ENCODE measurements at places on chromosomes 4 and X.

GRCh38 chrX:119885554-119886428, 9.9 kb upstream of the AKAP14 start:
- no peak overlapping the region for H3K27ac ChIP-seq
- H3K4me1 ChIP-seq = no peaks in the 10 kb centered on the region
- no peaks in the 10 kb centered on the region for H3K36me3 ChIP-seq

- H3K4me1 ChIP-seq = no peaks in the 10 kb centered on the region
- no peak for DNase-seq
- H3K36me3 ChIP-seq = peaks cover 2% of the 10 kb centered on the region
- H3K27me3 ChIP-seq = no peaks in the 10 kb centered on the region
- no peak overlapping the region for H3K27ac ChIP-seq
These were observed 39.7 kb downstream of the MND1 start for GRCh38 chr4:153384160-153384559.

GRCh38 chrX:136814847-136815750, 34.4 kb upstream of the ARHGEF6 start:
- no peak for DNase-seq
- no peaks in the 10 kb centered on the region for H3K4me1 ChIP-seq
- no peaks in the 10 kb centered on the region for H3K27me3 ChIP-seq

GRCh38 chr4:24659241-24659961, 75.0 kb upstream of the DHX15 start:
- peaks cover 3% of the 10 kb centered on the region for H3K4me1 ChIP-seq
- H3K36me3 ChIP-seq = no peaks in the 10 kb centered on the region
- DNase-seq = peak; percentile 70
- no peak overlapping the region for H3K27ac ChIP-seq

- H3K27me3 ChIP-seq = no peaks in the 10 kb centered on the region
- DNase-seq = no peak
- H3K36me3 ChIP-seq = no peaks in the 10 kb centered on the region
- H3K27ac ChIP-seq = no peak overlapping the region
- H3K4me3 ChIP-seq = no peak overlapping the region
These were observed 85.7 kb upstream of the TENT5D start for GRCh38 chrX:80334583-80334982.

DNA sequence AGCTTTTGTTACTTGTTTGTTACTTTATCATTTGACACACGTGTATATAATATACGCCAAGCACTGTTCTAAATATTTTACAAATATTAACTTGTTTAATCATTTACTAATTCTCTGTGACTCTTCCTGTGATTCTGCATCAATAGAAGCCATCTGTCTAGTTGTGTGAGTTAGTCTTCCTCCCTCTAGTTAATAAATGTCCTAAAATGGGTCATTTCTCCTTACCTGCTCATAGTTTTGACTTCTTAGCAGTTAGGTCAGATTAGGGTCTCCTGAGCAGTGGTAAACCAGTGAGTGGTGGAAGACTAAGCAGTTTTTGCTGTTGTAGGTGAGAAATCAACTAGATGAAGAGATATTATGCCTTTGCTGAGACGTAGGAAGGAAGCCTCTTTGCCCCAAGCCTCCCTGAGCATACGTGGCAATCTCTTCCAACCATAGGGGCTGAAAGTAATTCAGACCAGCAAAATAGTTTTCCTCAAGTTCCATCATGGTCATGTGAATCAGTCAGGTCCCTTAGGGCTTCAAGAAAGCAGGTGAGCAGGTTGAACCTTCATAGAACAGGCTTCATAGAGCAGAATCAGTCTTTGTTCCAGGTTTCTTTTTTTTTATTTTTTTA, 38.7 kb upstream of the THOC2 start:
- peak; percentile 51 for DNase-seq
- H3K36me3 ChIP-seq = no peaks in the 10 kb centered on the region
- no peaks in the 10 kb centered on the region for H3K4me1 ChIP-seq
- H3K27ac ChIP-seq = no peak overlapping the region
- no peak overlapping the region for H3K4me3 ChIP-seq

DNA sequence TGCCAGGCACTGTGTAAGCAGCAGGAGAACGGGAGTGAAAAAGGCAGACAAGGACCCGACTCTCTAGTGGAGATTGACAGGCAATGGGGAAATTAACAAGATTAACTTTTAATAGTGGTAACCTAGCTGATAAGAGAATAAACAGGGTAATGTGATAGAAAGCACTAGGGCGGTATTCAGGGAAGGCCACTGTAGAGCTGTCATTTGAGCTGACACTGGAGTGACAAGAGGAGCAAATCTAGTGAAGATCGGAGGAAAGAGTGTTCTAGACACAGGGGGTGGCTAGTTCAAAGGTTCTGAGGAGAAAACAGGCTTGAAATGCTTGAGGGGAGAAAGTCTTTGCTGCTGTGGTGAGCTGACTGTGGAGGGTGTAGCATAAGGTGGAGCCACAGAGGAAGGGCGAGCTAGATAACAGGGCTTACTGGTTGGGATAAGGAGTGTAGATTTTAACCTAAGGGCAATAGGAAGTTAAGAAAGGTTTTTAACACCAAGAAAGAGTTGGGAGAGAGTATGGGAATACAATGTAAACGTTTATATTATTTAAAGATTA, 122.8 kb downstream of the SLC10A7 start:
- no peak overlapping the region for H3K27ac ChIP-seq
- DNase-seq = no peak
- H3K4me1 ChIP-seq = peaks cover 2% of the 10 kb centered on the region
- no peaks in the 10 kb centered on the region for H3K27me3 ChIP-seq

- peaks cover 13% of the 10 kb centered on the region for H3K4me1 ChIP-seq
- H3K4me3 ChIP-seq = no peak overlapping the region
- H3K36me3 ChIP-seq = peaks cover 11% of the 10 kb centered on the region
- no peaks in the 10 kb centered on the region for H3K27me3 ChIP-seq
These were observed 2.9 kb downstream of the TRIML2 start for GRCh38 chr4:188106454-188106853.

- H3K4me1 ChIP-seq = no peaks in the 10 kb centered on the region
- H3K4me3 ChIP-seq = no peak overlapping the region
- no peaks in the 10 kb centered on the region for H3K27me3 ChIP-seq
- no peak overlapping the region for H3K27ac ChIP-seq
These were observed 108.7 kb upstream of the PAK3 start for GRCh38 chrX:110987292-110987691.

DNA sequence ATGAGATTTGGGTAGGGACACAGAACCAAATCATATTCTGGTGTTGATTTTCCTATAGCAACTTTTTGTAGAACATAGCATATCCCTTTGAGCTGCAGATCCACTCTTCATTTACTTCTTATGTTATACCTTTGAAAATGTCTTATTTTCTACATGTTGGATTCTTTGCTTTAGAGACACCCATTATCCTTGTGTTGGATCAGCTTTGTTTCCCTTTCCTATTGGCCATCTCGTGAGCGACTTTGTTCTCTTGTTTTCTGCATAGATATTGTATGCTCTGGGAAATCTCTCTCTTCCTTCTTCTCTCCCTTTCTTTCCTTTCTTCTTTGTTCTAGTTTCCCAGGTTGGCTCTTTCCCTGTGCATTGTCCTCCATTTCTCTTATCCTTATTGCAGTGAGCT, 59.6 kb downstream of the DRD5 start:
- no peak overlapping the region for H3K27ac ChIP-seq
- DNase-seq = no peak
- H3K27me3 ChIP-seq = no peaks in the 10 kb centered on the region
- no peaks in the 10 kb centered on the region for H3K36me3 ChIP-seq
- no peak overlapping the region for H3K4me3 ChIP-seq
- H3K4me1 ChIP-seq = no peaks in the 10 kb centered on the region

DNA sequence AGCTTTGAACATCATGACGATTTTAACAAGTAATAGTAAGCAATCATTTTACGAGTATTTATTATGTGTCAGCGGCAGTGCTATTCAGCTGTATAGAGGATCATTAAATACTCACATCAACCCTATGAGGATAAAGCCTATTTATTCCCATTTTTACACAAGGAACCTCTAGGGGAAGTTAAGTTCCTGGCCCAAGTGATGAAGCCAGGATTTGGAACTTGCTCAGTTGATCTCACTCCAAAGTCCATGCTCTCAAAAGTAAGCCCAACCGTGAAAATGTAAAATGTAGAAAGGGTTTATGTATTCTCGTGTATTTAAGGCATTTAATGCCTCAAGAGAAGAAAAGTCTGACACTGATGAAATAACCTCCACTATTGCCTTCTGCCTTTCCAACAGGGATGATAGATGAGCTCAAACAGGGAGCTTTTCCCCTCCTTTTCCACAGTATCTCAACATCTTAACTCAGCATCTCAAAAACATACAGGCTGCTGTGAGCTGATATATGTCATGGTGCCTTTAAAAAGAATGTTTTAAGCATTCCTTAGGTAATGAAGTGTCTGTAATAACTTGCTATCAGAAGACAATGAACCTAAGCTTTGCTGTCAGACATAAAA, 35.0 kb upstream of the PLA2G12A start:
- H3K4me3 ChIP-seq = no peak overlapping the region
- H3K27ac ChIP-seq = no peak overlapping the region
- no peaks in the 10 kb centered on the region for H3K4me1 ChIP-seq
- no peaks in the 10 kb centered on the region for H3K36me3 ChIP-seq
- no peak for DNase-seq
- no peaks in the 10 kb centered on the region for H3K27me3 ChIP-seq

GRCh38 chrX:78366576-78366975, 39.2 kb upstream of the CYSLTR1 start:
- H3K27ac ChIP-seq = no peak overlapping the region
- no peak for DNase-seq
- H3K36me3 ChIP-seq = no peaks in the 10 kb centered on the region
- H3K4me1 ChIP-seq = no peaks in the 10 kb centered on the region
- no peaks in the 10 kb centered on the region for H3K27me3 ChIP-seq

DNA sequence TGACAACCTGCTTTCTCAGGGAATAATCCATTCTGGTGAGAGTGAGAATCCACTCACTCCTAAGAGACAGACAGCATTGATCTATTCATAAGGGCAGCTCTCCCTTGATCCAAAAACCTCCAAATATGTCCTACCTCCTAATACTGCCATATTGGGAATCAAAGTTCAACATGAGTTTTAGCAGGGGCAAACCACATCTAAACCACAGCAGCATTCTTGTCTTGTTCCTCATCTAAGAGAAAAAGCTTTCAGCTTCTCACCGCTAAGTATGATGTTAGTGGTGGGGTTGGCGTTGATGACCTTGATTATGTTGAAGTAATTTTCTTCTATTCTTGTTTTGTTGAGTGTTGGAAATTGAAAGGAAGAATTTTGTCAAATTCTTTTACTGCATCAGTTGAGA, 69.6 kb downstream of the SERTM2 start:
- no peak for DNase-seq
- no peaks in the 10 kb centered on the region for H3K4me1 ChIP-seq
- H3K4me3 ChIP-seq = no peak overlapping the region
- no peaks in the 10 kb centered on the region for H3K27me3 ChIP-seq
- H3K27ac ChIP-seq = no peak overlapping the region
- no peaks in the 10 kb centered on the region for H3K36me3 ChIP-seq

DNA sequence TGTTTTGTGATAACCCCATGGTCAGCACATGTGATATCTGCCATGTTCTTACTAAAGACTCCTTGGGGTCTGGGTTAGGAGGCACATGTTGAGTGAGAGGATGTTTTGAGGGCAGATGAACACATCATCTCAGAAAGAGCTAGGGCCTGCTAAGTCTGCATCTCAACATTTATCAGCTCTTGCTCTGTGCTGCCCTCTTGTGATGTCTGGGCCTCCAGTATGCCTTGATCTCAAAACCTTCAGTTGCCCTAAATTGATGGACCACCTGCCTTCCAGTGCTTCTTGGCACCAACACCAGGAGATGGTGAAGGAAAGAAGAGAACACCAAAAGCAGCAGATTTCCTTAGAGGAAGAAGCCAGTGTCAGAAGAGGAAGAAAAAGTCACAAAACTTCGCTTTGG, 22.5 kb downstream of the MID1 start:
- H3K36me3 ChIP-seq = no peaks in the 10 kb centered on the region
- no peaks in the 10 kb centered on the region for H3K27me3 ChIP-seq
- peaks cover 8% of the 10 kb centered on the region for H3K4me1 ChIP-seq

DNA sequence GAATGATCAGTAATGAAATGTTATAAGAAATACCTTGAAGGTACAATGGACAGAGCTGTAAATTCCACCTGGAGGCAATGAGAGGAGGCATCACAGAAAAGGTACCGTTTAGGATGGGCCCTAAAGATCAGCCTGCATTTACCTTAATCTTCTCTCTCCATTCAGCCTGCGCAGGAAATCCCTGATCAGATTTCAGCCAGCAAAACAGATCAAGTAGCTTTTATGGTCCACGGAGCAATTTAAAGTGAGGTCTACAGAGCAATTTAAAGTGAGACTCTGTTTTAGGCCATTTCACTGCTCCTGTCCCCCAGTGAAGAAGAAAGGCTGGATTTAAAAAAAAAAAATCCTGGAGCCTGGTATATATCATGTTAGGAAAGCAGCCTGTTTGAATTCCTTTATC, 195.1 kb upstream of the VCX start:
- H3K4me3 ChIP-seq = no peak overlapping the region
- H3K27me3 ChIP-seq = no peaks in the 10 kb centered on the region
- no peak for DNase-seq
- no peak overlapping the region for H3K27ac ChIP-seq
- H3K36me3 ChIP-seq = no peaks in the 10 kb centered on the region

DNA sequence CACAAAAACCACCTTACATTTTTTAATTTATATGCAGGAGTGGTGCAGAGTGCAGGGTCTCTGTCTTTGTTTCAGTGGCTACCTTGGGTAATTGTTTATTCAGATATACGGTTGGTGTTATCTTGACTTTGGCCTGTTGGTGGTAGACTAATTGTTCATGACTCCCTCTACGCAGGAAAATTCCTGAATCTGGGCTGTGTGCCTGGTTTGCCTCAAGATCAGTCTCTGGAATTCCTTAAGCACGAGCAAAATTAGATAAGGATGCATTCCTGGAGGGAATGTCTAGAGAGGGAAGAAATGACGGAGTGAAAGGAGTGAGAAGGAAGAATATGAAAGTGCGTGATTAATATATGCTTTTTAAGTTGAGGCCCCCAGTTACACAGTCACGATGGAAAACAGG, 576.9 kb upstream of the PCDH10 start:
- H3K27me3 ChIP-seq = no peaks in the 10 kb centered on the region
- peak; percentile 18 for DNase-seq
- no peak overlapping the region for H3K4me3 ChIP-seq
- no peaks in the 10 kb centered on the region for H3K4me1 ChIP-seq
- no peaks in the 10 kb centered on the region for H3K36me3 ChIP-seq

Measured in trophoblast cell (in vitro differentiated cells and primary cell).